Activated CD4-positive, alpha-beta T cell treated with anti-CD3 and anti-CD28 coated beads, Interleukin-2, amount 50 U/mL, for 16 hours (primary cell): ENCODE measurements at places on chromosomes 7 and 10.

DNA sequence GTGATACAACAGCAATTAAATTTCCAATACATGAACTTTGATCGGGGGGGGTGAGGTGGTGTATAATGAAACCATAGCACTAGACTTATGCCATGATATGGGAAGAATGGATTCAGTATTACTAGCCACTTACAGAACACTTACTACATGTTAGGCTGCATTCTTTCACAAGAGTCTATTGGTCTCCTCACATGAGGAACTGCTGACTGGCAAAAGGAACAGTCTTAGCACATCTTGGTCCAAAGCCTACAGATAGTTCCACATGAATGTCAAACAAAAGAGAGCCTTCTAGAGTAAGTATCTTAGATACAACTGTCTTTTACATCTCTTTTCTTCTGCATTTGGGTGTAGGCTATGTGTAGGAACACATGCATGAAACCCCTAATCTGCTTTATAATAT, 115.9 kb upstream of the DNAJB12 start:
- no peak for DNase-seq

- DNase-seq: no peak
Observed at GRCh38 chr7:131774419-131775220, 218.2 kb upstream of the PODXL start.

DNA sequence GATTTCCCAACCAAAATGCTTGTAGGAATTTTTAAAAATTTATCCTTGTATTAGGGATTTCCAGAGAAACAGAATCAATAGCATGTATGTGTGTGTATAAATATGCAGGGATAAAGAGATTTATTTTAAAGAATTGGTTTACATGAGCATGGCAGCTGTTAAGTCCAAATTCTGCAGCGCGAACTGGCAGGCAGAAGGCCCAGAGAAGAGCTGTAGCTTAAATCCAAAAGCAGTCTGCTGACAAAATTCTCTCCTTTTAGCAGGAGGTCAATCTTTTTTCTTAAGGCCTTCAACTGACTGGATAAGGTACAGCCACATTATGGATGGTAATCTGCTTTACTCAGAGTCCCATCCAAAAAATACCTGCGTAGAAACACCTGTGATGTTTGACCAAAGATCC, 42.0 kb downstream of the PRR15 start:
- no peak for DNase-seq

DNA sequence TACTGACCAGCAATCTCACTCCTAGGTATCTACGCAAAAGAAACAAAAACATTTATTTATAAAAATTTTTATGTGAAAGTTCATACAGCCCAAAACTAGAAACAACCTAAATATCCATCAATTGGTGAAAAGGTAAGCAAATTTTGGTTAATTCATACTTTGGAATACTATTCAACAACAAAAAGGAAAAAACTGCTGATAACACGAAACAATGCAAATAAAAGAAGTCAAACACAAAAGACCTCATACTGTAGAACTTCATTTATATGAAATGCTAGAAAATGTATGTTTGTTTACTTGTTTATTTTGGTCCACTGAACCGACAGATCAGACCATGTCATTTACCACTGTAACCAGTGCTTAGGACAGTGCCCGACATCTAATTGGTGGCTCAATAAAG, 60.3 kb downstream of the USP6NL start:
- no peak for DNase-seq

DNA sequence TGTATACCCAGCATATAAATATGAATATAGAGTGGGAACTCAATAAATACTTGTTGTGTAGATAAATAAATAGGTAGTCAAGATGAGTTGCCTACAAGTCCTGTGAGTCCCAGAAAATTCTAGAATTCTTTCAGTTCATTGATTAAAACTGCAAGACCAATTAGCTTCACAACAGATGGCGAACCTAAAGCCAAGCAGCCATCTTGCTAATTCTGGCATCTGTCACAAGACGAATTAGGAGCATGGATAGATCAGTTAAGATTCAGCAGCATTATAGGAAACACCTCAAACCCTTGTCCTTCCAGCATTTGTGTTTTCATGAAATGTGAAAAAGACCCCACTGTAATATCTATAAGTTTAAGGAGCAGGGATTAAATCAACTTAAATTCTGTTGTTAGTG, 552.7 kb downstream of the MAGI2 start:
- DNase-seq: no peak

DNA sequence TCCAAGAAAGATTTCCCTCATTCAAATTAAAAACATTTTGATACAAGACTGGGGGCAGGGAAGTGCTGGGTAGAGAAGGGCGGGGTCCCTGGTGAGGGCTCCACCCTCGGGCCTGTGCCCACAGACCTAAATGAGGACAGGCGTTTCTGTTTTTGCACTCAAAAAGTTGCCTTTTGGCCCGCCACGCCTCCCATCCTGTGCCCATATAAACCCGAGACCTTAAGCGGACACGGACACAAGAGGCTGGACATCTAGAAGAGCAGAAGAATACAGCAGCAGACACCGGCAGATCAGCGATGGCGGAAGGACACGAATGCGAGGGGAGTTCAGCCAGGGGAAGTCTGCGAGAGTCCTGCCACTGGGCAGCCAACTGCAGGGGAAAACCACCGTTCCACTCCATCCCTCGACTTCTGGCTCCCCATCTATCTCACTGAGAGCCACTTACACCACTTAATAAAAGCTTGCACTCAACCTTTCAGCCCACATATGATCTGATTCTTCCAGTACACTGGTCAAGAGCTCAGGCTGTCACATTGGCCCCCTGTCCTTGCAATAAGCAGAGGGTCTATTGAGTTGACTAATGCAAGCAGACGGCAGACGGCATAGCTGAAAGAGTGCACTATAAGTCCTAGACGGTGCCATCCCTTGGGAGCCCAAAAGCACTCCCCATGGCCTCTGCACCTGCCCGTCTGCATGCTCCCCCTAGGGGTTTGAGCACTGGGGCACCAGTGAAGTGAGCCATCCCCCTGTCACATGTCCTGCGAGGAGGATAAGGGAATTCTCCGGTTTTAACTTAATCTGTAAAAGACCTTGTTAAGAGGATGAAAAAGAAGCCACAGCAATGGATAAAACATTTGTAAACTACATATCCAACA, 181.8 kb upstream of the PRSS1 start:
- no peak for DNase-seq

DNA sequence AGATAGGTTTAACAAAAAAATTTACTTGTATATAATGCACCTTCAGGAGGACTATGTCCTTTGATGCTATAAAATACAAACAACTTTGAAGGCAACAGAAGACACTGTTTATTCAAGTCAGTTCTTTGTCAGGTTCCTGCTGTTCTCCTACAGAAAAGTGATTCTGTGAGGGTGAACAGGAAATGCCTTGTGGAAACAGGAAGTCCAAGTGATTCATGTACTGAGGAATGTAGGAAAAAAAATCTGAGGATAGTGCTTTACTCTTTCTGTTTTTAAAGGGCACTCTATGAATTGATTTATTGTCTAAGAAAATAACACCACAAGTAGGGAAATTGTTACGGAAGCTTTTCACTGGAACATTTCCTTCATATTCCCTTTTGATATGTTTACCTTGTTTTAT, 171.9 kb downstream of the HDAC9 start:
- DNase-seq: no peak

- DNase-seq: no peak
Observed at GRCh38 chr7:113835367-113835766, 83.4 kb downstream of the PPP1R3A start.

DNA sequence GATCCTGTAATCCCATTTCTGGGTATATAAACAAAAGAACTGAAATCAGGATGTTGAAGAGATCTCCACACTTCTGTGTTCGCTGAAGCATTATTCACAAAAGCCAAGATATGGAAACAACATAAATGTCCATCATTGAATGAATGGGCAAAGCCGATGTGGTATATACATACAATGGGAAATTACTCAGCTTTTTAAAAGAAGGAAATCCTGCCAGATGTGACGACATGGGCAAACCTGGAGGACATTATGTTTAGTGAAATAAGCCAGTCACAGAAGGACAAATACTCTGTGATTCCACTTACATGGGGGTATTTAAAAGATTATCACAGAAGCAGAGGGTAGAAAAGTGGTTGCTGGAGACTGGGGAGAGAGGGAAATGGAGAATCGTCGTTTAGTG, 23.9 kb upstream of the FAM107B start:
- DNase-seq: no peak

DNA sequence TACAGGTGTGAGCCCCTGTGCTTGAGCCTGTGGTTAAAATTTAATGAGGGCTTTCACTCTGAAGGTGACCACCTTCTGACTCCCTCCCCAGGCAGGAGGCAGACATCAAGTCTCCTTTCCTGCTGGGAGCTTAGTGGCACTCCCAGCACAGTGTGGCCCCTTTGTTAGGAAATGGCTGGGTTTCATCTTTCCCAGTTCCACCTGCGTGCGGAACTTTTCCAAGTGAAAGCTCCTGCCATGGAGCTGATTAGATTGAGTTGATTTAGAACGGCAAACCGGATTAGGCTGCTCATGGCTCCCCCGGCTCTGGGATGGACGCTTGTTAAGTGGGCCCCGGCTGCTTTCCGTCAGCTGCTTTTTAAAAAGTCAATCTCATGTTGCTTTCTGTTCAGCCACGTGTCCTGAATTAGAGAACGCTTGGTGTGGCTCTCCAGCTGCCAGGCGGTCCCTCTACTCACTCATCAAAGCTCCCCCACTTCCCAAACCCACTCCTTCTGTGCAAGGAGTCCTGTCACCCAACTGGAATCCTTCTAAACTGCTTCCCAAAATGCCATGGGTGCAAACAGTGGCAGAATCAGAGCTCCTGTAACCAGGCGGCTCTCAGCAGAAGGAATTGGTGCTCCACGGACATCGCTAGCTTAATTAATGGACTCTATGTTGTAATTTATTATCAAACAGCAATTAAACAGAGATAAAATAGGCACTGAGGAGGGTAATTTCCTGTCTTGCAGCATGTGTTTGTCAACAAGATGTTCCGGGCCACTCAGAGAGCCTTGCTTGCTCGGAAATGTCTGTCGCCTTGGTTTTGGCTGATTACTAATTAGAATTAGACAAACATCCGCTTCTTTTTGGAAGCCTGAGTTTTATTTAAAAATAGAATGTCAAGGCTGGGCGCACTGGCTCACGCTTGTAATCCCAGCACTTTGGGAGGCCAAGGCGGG, 551.2 kb downstream of the GALNT17 start:
- no peak for DNase-seq

- no peak for DNase-seq
Observed at GRCh38 chr10:3787816-3788215, 2.8 kb upstream of the KLF6 start.

GRCh38 chr7:125112850-125113249, 183.2 kb upstream of the POT1 start:
- DNase-seq: no peak

- DNase-seq: no peak
Observed at GRCh38 chr7:65749518-65749917, 123.4 kb upstream of the VKORC1L1 start.

GRCh38 chr10:49592726-49593563, 17.2 kb upstream of the SLC18A3 start:
- peak; percentile 64 for DNase-seq

- DNase-seq: peak; percentile 9
Observed at GRCh38 chr7:27031289-27032172, 64.3 kb downstream of the HOXA1 start.

- peak; percentile 15 for DNase-seq
Observed at GRCh38 chr10:76303682-76304316, 872.4 kb downstream of the LRMDA start.

DNA sequence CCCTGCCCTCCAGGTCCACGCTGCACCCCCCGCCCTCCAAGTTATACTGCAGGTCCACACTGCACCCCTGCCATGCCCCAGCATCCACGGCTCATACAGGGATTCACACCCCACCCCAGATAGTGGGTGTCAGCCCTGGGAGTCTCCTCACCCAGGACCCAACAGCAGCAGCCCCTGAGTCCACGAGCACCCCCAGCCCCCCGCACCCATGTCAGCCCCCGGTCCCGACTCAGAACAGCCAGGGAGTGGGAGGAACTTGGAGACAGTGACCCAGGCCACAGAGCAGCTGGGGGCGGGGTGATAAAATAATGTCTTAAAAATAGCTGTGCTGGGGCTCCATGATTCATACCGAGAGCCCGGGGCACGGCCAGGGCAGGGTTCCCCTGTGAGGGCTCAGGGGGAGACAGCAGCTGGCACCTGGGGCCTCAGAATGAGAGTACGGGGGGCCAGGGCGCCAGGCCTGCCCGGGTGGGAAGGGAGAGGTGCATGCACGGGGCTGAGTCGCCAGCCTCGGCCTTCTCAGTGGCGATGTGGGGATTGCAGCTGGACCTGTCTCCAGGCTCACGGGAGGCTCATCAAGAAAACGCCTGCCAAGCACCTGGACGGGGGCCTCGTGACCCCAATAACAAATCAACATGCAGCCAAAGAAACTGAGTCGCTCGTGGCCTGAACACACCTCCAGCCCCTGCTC, 29.8 kb downstream of the ADAP1 start:
- peak; percentile 76 for DNase-seq

DNA sequence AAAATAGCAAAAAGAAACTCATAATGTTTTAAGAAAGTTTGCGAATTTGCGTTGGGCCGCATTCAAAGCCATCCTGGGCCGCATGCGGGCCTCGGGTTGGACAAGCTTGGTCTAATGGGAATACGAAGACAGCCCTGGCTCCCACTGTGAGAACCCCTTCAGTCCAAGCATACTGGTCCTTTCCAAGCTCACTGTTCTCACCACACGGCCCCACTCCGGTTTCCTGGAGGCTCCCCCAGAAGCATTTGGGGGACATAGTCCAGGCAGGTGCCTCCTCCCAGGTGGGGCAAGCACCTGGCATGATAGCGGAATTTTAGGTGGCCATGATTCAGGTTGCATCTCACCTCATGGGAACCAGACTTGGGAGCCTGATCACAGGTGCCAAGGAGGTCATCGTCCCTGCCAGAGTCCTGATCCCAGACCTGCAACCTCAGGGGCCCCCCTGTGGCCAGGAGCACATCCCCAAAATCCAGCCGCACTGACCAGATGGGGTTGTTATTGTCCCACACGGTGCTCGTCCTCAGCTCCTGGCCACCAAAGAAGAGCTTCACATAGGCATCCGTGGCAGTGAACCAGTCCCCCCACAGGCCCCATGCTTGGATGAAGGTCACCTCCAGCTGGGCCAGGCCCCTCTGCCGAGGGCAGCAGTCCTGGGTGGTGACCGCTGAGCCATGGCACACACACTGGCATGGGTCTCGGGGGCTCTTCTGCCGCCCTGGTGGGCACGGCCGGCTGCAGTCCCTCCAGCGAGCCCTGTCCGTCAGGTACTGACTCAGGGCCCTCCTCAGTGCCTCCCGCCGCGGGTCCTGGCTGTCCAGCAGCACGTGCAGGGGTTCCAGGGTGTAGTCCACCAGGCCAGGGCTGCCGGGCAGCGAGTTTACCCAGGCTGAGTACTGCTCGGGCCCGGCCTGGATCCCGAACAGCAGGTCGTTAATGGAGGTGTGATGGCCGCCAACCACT, 4.4 kb downstream of the PRF1 start:
- DNase-seq: no peak

- DNase-seq: peak; percentile 21
Observed at GRCh38 chr7:151631570-151631952, 111.9 kb upstream of the RHEB start.

DNA sequence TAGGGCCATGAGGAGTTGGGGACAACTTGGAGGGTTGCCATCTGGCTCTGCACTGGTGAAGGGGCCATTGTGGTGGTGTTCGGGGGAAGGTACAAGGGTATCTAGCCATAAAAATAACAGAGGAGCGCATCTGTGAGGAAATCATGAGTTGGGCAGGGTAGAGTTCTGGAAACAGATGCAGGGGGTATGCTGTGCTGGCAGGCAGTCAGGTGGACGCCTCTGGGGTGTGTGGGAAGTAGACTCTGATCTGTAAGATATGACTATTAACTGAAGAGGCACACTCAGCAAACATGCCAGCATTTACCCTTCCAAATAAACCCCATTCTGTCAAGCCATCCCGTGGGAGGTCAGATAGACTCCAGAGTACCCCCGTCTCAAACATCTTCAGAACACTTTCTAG, 79.8 kb downstream of the CLEC2L start:
- no peak for DNase-seq

- DNase-seq: no peak
Observed at GRCh38 chr7:157493776-157494175, 157.0 kb downstream of the DNAJB6 start.
